ENCODE measurements at places on chromosomes 11 and 22.

DNA sequence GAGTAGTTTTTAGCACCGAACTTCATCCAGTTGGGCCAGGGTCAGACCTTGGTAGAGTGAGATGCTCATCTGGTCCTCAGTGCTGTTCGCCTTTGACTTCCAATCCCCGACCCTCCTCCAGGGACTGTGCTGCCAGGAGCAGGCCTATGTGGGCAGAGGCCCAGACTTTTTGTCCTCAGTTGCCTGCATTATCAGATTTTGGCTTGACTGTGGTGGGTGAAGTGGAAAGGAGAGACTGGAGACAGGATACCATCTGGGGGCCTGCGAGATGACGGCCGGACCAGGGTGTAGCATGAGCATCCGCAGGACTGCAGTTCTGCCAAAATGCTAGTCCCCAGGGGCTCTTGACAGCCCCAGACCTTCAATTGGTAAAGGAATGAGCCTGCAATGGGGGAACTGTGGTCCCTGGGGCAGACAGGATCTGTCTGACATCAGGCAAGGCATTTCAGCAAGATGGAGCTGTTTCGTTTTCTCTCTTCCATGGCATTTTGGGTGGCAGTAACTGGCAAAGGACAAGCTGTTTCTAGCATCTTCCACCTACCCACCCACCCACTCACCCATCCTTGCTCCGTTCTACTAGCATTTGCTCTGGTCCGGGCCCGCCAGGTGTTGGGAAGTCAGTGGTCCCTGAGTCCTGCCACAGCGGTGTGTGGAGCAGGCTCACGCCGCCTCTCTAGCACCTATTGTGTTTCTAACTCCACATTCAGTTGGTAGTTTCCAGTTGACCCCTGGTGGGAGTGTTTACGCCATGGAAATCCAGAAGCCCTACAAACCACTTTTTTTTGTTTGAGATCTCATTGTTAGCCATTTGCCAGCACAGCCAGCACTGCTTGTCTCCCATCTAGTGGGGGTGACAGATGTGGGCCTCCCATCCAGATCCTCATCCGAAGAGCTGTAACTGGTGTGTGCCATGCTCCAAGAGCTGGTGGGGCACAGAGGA lies 53.5 kb downstream of the OTOG start:
- H3K27me3 ChIP-seq: no peaks in the 10 kb centered on the region
- no peaks in the 10 kb centered on the region for H3K4me1 ChIP-seq
- H3K4me3 ChIP-seq: no peak overlapping the region
- H3K27ac ChIP-seq: no peak overlapping the region
- no peaks in the 10 kb centered on the region for H3K36me3 ChIP-seq

DNA sequence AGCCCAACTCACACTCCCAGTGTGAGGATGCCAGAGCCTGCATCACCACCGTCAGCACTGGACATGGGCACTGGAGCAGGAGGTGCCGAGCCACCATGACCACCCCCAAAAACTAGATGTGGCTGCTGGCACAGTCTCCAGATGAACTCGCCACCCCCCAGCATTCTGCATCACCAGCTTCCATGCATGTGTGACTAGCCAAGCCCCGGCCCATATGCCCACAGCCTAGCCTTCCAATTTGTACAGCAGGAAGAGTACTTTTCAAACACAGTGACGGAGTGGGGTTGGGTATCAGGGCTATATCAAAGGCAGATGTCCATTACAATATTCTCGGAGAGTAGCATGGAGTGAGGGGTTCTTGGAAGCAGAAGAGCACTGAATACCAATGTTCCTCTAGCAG lies 62.9 kb downstream of the SMCO4 start:
- H3K4me1 ChIP-seq: no peaks in the 10 kb centered on the region
- no peak overlapping the region for H3K27ac ChIP-seq
- H3K36me3 ChIP-seq: no peaks in the 10 kb centered on the region
- no peaks in the 10 kb centered on the region for H3K27me3 ChIP-seq
- no peak overlapping the region for H3K4me3 ChIP-seq

GRCh38 chr11:126391286-126391954 lies 35.9 kb downstream of the ST3GAL4 start:
- no peaks in the 10 kb centered on the region for H3K27me3 ChIP-seq
- H3K27ac ChIP-seq: no peak overlapping the region
- H3K36me3 ChIP-seq: no peaks in the 10 kb centered on the region
- no peak for DNase-seq
- H3K4me1 ChIP-seq: no peaks in the 10 kb centered on the region

GRCh38 chr11:18564149-18564548 lies 24.4 kb downstream of the UEVLD start:
- H3K36me3 ChIP-seq: no peaks in the 10 kb centered on the region
- no peaks in the 10 kb centered on the region for H3K27me3 ChIP-seq
- no peaks in the 10 kb centered on the region for H3K4me1 ChIP-seq
- DNase-seq: no peak
- H3K4me3 ChIP-seq: no peak overlapping the region
- no peak overlapping the region for H3K27ac ChIP-seq

- H3K27me3 ChIP-seq: no peaks in the 10 kb centered on the region
- H3K4me3 ChIP-seq: no peak overlapping the region
- peaks cover 3% of the 10 kb centered on the region for H3K36me3 ChIP-seq
- H3K27ac ChIP-seq: no peak overlapping the region
- DNase-seq: no peak
- H3K4me1 ChIP-seq: peaks cover 35% of the 10 kb centered on the region
Observed at GRCh38 chr11:43735961-43736360, 55.4 kb downstream of the HSD17B12 start.

DNA sequence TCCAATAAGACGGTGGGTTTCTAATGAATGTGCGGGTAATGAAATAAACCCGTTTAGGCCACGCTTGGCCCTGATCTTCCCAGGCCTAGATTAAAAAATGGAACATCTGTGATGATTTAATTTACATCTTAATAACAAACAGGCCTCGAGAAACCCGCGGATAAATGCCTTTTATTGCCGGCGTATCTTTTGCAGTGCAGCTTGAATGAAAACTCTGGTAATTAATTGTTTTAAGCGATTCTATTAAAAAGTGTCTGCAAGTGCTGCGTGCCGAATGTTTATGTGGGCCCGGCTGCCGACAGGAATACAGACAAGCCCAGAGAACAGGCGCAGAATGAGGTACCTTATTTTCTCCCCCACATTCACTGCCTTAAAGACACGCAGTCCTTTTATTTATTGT lies 420.7 kb downstream of the MN1 start:
- no peak overlapping the region for H3K27ac ChIP-seq
- H3K4me1 ChIP-seq: no peaks in the 10 kb centered on the region
- no peaks in the 10 kb centered on the region for H3K36me3 ChIP-seq
- DNase-seq: no peak
- H3K27me3 ChIP-seq: peaks cover 76% of the 10 kb centered on the region

DNA sequence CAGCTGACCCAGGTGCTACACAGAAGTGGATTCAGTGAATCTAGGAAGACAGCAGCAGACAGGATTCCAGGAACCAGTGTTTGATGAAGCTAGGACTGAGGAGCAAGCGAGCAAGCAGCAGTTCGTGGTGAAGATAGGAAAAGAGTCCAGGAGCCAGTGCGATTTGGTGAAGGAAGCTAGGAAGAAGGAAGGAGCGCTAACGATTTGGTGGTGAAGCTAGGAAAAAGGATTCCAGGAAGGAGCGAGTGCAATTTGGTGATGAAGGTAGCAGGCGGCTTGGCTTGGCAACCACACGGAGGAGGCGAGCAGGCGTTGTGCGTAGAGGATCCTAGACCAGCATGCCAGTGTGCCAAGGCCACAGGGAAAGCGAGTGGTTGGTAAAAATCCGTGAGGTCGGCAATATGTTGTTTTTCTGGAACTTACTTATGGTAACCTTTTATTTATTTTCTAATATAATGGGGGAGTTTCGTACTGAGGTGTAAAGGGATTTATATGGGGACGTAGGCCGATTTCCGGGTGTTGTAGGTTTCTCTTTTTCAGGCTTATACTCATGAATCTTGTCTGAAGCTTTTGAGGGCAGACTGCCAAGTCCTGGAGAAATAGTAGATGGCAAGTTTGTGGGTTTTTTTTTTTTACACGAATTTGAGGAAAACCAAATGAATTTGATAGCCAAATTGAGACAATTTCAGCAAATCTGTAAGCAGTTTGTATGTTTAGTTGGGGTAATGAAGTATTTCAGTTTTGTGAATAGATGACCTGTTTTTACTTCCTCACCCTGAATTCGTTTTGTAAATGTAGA lies 1.7 kb downstream of the MALAT1 start:
- H3K27ac ChIP-seq: peak overlapping the region; percentile 94
- H3K4me1 ChIP-seq: peaks cover 31% of the 10 kb centered on the region
- H3K36me3 ChIP-seq: peaks cover 44% of the 10 kb centered on the region
- no peaks in the 10 kb centered on the region for H3K27me3 ChIP-seq

GRCh38 chr11:97702951-97703350 lies 1313.1 kb downstream of the JRKL start:
- H3K4me1 ChIP-seq: peaks cover 4% of the 10 kb centered on the region
- no peak overlapping the region for H3K4me3 ChIP-seq
- H3K27me3 ChIP-seq: no peaks in the 10 kb centered on the region
- no peaks in the 10 kb centered on the region for H3K36me3 ChIP-seq
- no peak overlapping the region for H3K27ac ChIP-seq

GRCh38 chr11:87030458-87031054 lies 7.2 kb upstream of the TMEM135 start:
- H3K4me1 ChIP-seq: no peaks in the 10 kb centered on the region
- no peaks in the 10 kb centered on the region for H3K36me3 ChIP-seq
- H3K27ac ChIP-seq: no peak overlapping the region
- no peaks in the 10 kb centered on the region for H3K27me3 ChIP-seq

DNA sequence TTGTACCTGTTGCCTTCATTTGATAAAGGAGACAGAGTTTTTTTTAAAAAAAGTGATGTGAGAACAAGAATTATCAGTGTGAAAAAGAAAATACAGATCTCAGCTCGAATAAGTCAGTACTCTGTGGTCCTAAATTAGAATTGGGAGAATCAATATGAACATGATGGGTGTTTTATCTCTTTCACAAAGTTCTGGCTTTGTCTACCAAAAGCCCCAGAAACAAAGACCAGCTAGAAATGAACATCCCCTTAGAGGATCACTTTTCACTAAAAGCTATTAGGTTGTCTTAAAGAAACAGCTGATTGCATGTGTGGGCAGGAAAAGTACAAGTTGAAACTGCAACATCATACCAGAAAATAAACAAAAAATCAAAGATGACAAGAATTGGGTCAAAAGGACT lies 8.4 kb upstream of the ST14 start:
- H3K4me1 ChIP-seq: peaks cover 18% of the 10 kb centered on the region
- no peak overlapping the region for H3K4me3 ChIP-seq
- DNase-seq: no peak
- H3K27me3 ChIP-seq: no peaks in the 10 kb centered on the region
- H3K36me3 ChIP-seq: no peaks in the 10 kb centered on the region

- H3K36me3 ChIP-seq: no peaks in the 10 kb centered on the region
- DNase-seq: no peak
- H3K4me3 ChIP-seq: no peak overlapping the region
- no peaks in the 10 kb centered on the region for H3K4me1 ChIP-seq
- H3K27ac ChIP-seq: no peak overlapping the region
Observed at GRCh38 chr22:48887394-48888332, 940.0 kb downstream of the BRD1 start.

- no peaks in the 10 kb centered on the region for H3K36me3 ChIP-seq
- no peak overlapping the region for H3K27ac ChIP-seq
- H3K4me3 ChIP-seq: no peak overlapping the region
- no peaks in the 10 kb centered on the region for H3K4me1 ChIP-seq
- no peaks in the 10 kb centered on the region for H3K27me3 ChIP-seq
Observed at GRCh38 chr11:35933320-35933871, 10.5 kb upstream of the LDLRAD3 start.

- H3K36me3 ChIP-seq: no peaks in the 10 kb centered on the region
- H3K4me3 ChIP-seq: no peak overlapping the region
- no peak overlapping the region for H3K27ac ChIP-seq
- H3K27me3 ChIP-seq: no peaks in the 10 kb centered on the region
Observed at GRCh38 chr11:66849501-66850234, 6.4 kb downstream of the RCE1 start.

DNA sequence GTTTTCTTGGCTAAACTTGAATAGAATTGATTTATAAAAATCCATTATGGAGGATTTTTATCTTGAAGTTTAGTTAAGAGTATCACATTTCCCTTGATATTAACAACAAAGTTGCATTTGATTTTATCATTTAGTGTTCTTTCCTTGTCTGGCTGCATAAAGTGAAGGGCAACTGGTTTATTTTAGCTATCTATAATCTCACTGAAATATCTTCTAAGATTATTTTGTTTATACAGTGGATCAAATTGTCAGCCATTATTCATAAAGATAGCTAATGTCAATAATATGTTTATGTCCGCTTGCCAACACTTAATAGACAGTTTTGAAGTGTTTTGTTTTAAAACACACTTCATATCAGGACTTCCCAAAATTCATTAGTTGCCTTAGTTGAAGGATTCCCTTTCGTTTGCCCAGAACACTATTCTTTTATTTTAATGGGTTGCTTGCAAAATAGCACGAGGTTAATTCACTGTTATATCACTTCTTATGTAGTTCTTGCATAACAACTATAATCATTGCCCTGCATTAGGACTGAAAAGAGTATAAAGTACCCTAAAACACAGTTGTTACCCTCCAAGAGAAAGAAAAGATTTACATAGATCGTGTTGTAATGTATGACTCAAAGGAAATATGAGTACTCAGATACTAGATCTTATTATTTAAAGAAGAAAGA lies 73.0 kb downstream of the MSANTD4 start:
- no peaks in the 10 kb centered on the region for H3K4me1 ChIP-seq
- H3K36me3 ChIP-seq: no peaks in the 10 kb centered on the region
- no peaks in the 10 kb centered on the region for H3K27me3 ChIP-seq
- H3K4me3 ChIP-seq: no peak overlapping the region
- no peak for DNase-seq

DNA sequence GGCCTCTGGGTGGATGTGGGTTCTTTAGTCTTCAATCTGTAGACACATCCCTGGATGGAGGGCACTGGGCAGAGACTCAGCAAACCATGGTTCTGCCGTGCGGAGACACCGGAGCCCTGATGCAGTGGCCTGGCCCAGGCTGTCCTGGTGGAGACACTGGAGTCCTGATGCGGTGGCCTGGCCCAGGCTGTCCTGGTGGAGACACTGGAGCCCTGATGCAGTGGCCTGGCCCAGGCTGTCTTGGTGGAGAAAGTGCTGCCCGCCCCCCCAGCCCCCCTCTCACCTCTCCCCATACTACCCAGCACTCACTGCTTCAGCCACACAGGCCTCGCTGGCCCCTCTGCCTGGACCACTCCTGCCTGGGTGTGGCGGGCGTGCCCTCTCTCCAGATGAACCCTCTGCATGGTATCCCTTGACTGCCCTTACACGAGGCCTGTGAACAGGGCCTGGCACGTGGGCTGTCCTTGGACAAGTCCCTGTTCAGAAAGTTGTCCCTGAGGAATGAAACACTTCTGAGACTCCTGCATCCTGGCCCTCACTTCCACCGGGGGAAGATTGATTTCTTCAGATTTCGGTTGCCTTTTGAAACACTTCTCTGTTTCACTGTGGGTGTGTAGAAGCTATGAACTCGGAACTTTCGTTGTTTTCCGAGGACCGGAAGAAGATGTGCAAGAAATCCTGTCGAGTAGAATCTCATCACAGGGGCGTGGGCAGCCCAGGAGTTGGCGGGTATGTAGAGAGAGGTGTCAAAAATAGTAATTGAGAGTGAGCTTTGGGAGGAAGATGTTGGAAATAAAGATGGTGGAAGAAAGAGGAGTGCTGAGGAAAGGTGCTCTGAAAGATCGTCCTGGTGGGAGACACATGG lies 26.2 kb downstream of the IGHMBP2 start:
- no peak overlapping the region for H3K4me3 ChIP-seq
- no peak for DNase-seq
- H3K36me3 ChIP-seq: no peaks in the 10 kb centered on the region

GRCh38 chr22:37090920-37091695 lies 18.4 kb downstream of the TMPRSS6 start:
- H3K27me3 ChIP-seq: peaks cover 92% of the 10 kb centered on the region
- no peak overlapping the region for H3K27ac ChIP-seq
- no peak for DNase-seq

GRCh38 chr22:42317691-42318547 lies 47.5 kb upstream of the TCF20 start:
- H3K27ac ChIP-seq: no peak overlapping the region
- H3K4me3 ChIP-seq: no peak overlapping the region
- no peaks in the 10 kb centered on the region for H3K36me3 ChIP-seq

- DNase-seq: no peak
- no peak overlapping the region for H3K4me3 ChIP-seq
- H3K36me3 ChIP-seq: peaks cover 7% of the 10 kb centered on the region
Observed at GRCh38 chr11:14881576-14882193, 10.3 kb downstream of the CYP2R1 start.
